ENCODE measurements at places on chromosomes 16 and 17. TPM values are rescaled to one million over a fixed set of nuclear protein-coding genes. Genes with fewer than 3 reads are reported as not detected.

- no peak for DNase-seq
These were observed 92.2 kb downstream of the CMC2 start for GRCh38 chr16:80914379-80915078.

DNA sequence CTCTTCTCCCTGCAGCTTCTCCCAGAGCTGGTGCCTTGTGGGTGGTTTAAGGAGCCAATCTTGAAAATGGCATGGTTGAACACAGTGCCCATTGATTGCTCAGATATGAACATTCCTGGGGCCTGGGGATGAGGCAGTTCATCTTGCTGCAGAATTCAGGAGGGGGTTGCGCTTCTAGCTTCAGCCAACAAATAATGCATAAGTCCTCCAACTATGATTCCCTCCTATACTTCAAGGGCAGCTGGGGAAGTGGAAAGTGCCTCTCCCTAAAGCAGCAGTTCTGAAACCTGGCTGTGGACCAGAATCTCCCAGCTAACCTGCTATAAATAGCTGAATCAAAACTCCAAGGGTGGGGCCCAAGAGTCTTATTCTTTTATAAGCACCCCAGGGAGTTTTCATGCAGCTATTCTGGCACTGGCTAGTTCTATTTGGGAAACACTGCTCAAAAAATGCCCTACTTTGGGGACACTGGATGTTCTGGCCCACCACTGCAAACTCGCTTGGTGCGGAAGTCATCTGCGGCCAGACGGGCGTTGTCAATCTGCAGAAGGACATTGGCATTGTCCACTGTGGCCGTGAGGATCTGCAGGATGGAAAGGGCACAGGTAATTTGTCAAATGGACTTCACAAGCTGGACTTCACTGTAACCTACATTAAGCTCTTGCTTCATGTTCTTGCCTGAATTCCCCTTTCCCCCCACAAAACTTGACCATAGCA lies 130.3 kb downstream of the CCDC144A start:
- DNase-seq = no peak

- no peak for DNase-seq
These were observed 11.7 kb upstream of the LLGL1 start for GRCh38 chr17:18213666-18214270.

DNA sequence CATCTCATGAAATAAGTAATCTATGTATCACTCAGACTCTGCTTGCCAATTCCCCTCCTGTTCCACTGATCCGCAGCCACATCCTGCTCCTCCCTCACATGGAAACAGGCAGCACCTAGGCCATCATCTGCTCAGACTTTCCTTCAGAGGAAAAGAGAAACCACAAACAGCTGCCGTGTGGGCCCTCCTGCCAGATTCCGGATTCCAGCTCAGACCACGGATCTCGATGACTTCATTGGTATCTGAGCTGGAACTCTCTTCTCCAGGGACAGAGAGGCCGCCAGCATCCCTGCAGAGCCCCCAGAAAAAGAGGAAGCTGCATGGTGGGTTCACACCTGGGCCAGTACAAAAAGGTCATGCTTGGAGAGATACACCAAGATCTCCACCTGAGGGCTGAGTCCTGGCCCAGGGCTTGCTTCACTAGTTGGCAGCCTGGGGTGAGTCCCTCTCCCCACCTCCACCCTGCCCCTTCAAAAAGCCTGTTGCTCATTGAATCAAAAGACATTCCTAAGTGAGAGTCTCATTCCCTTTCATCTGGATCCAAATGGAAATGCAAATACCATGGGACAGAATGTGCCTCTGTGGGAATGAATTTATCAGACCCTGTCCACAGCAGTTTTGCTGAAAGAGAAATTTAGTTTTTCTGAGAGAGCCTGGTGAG lies 47.2 kb downstream of the HOXB1 start:
- peak; percentile 99 for DNase-seq

GRCh38 chr17:38333635-38334295 lies 10.0 kb downstream of the GPR179 start:
- DNase-seq = no peak

DNA sequence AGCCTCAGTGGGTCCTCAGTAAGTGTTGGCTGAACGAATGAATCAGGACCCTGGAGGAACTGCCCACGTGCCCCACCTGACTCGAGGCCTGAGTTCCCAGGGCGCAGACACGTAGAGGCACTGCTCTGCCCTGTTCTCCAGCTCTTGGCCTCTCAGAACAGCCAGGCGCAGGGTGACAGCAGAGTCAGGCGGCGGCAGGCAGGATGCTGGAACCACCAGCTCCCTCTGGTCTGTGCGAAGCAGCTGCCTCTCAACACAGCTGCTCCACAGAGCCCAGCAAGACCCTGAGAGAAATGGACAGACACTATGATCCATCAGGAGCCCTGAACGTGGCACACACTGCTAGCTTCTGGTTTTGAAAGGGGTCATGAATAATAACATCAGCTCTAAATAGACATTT lies 53.1 kb upstream of the BCO1 start:
- DNase-seq = no peak

- no peak for DNase-seq
These were observed 656.6 kb upstream of the SOX9 start for GRCh38 chr17:71464241-71464640.

DNA sequence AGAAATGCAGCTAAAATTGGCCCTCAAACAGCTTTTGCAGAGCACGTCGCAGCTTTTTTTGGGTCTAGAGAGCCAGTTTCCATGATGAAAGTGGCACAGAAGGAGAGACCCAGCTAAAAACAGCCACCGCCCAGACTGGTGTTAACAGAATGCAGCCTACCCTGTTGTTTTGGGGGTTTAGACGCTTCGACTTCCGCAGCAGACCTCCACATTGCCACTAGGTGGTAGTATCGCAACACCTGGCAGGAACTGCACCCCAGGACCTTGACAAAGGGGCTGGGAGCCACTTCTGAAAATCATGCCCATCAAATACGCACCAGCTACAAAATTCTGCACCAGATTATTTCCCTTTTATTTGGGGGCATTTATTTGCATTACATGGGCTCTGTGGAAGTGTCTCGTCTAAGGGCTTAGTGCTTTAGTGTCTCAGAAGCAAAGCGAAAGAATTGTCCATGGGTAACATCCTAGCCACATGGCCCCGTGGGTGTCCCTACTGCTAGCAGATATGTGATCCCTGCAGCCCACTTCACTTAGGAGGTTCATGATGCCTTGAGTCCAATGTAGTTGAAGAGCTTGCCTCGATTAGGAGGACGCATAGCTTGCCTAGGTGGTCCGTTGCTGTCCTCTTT lies 167.1 kb downstream of the HAPSTR1 start:
- DNase-seq = no peak

DNA sequence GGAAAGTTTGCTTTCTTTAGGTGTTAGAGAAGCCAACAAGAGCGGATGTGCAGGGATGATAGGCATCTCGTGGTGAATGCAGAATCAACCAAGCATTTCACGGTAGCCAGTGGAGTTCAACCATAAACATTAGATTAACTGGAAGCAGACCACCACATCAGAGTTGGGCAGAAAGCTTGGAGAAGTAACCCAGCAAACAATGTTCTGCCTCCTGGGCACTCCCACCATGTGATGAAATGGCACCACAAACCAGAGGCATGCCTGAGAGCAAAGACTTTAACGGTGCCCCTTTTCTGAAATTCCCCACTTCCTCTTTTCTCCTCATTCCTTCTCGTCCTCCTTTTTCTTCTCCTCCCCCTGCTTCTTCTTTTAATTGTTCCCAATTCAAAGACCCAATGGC lies 193.5 kb upstream of the ANKFN1 start:
- DNase-seq = no peak

- DNase-seq = no peak
These were observed 775 bp upstream of the PAGR1 start for GRCh38 chr16:29815032-29815721.

- DNase-seq = no peak
These were observed 555.3 kb downstream of the HS3ST4 start for GRCh38 chr16:26247063-26247462.

DNA sequence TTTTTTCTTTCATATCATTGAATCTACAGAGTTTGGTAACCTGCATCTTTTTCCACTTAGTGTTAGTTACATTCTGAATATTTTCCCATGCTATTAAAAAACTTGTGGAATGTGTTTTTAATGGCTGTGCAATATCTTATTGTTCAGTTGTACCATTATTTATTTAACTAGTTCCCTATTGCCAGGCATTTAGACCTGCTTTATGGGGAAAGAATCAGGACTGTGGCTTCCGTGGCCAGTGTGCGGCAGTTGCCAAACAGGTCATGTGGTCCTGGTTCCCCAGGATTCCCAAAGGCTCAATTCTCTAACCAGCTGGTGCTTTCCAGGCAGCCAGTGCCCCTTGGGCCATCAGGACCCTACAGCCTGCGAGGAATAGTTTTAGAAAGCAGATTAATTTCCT lies 30.8 kb downstream of the NDEL1 start:
- DNase-seq = no peak

DNA sequence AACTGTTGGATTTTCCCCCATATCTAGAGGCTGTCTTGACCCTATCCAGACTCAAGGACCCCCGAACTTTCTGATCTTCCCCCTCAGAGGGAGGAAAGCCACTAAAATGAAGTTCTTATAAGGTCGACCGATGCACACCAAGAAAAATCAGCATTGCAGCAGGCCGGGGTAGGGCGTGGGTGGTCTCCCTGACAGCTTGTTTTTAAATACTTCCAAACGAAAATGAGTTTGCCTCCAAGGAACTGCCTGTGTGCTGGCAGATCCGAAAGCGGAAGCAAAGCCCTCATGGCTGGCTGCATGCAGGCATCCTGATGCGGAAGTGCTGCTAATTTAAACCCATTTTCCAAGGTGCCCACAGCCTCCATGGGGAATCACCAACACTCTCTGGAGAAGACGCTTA lies 374.3 kb upstream of the XYLT1 start:
- DNase-seq = no peak

DNA sequence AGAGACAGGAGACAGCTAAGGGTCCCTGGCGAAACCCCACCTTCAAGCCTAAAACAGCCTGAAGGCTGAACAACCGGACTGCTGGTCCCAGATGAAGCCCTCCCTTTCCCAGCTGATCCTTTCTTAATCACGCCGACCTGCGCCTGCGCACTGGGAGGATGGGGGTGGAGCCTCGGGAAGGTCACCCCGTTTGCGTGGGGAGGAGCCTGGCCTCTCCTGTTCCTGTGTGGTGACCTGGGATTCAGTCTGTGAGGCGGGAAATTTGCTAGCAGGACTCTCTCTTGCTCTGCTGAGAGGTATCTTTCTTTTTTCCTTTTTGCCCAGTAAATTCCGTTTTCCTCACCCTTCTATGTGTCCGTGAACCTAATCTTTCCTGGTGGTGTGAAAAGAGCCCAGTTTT lies 9.6 kb downstream of the FAM20A start:
- DNase-seq = no peak

HSD17B1 gene
- 0.34 TPM for total RNA-seq

KRTAP2-3 gene
- total RNA-seq = 4.3 TPM

SCN4A gene
- total RNA-seq = 0.07 TPM

RASL10B gene
- 2.9 TPM for total RNA-seq

MAF gene
- 10.7 TPM for total RNA-seq
